Small intestine (tissue), 16 donors: ENCODE measurements at places on chromosomes 4 and X.
A peak's percentile ranks its signal among the peaks of the same experiment; 100 is the strongest.

DNA sequence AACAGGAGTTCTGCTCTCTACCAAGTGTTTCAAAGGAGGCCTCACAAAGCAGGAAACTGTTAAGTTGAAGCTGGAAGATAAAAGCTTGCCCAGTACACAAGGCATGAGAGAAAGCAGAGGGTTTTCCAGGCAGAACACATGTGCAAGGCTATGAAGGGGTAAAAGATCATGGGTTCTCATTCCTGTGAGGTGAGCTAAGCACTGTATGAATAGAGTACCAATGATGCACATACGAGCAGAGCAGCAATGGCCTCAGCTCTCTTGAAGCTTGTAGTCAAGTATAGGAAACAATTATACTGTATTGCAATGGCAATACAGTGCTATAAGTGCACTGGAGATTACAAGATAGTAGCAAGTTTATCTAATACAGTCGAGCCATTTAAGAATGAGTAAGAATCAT, 18.0 kb downstream of the TTC29 start:
- no peak for DNase-seq

GRCh38 chr4:158159718-158160094, 13.1 kb downstream of the GASK1B start:
- DNase-seq: no peak

DNA sequence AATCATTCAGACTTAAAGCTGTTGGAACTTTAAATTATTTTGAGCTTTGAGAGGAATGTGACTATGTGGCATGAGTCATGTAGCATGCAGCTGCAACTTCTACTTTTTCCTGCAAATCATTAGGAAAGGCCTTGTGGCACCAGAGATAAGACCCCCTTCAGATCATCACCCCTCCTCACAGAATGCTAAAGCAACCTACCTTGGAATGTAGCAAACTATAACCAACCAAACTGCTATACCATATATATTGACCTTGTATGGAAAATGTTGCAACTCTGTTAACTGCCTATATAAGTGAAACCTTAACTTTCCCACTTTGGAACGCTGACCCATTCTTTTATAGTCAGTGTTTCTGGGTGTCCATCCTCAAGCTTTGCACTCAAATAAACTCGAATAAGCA, 32.0 kb downstream of the ATXN3L start:
- peak; percentile 26 for DNase-seq

DNA sequence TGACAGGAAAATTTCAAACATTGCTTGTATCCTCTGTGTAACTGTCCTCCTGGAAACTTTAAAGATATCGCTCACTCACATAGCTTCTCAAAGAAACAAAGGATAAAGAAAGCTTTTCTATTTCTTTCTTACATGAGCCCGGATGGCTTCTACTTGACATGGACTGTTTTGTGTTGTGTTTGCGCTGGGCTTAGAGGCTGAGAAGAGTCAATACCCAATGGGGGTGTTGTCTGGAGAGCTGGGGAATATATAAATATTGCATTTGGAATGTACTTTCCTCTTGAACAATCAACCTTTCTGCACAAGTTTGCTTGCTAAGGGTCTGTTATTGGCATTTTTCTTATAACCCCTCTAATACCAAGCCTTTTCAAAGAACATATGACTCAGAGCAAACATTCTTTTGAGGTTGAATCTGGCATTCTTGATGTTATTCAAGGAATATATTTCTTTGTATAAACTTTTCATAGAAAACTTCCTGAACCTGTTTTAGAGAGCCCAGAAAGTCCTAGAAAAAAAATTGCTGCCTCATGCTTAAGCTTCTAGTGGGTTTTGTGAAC, 331.9 kb downstream of the PACRGL start:
- DNase-seq: no peak

- DNase-seq: no peak
Measured at GRCh38 chr4:69910016-69910782, 20.7 kb upstream of the CSN1S1 start.

DNA sequence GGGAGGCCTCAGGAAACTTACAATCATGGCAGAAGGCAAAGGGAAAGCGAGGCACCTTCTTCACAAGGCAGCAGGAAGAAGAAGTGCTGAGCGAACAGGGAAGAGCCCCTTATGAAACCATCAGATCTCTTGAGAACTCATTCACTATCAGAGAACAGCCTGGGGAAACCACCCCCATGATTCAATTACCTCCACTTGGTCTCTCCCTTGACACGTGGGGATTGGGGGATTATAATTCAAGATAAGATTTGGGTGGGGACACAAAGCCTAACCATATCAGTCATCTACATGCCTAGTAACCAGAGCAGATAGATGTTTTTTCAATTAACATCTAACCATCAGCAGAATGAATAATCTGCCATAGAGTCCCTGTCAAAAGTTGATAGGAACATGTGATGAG, 30.4 kb downstream of the FAM13A start:
- DNase-seq: no peak

DNA sequence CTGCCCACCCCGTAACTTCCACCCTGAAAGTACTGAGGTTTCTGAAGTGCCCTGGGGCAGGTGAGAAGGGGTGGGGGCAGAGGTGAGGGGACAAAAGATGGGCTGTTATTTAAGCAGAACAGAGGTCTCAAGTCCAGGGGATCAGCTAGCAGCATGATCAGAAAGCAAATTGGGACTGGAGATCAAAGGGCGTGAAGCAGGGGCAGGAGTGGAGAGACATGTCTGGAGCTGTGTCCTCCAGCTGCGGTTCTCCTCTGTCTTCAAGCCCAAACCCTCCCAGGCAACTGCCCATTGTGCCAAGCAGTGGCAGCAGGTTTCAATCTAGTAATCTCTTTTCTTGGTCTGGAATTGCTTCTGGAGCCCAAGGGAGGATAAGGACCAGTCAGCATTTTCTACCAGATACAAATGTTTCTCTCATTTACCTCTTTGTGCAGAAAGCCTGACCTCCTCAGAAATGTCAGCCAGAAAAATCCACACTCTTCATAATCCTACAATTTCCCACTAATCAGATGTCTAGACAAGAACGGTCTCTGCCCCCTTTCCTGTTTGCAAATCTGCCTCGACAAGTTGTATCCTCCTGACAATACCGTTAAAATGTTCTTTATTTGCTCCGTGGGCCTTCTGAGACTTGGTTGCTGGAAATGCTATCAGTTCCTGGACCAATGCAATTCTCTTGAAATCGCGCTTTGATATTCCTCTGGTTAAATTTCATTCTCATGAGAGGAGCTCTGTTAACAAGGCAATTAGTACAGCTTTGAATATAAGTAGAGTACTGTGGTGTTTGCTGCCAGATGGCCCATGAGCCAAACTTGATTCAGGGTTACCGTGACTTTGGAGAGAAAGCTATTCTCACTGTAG, 23.2 kb upstream of the RASL11B start:
- DNase-seq: no peak

DNA sequence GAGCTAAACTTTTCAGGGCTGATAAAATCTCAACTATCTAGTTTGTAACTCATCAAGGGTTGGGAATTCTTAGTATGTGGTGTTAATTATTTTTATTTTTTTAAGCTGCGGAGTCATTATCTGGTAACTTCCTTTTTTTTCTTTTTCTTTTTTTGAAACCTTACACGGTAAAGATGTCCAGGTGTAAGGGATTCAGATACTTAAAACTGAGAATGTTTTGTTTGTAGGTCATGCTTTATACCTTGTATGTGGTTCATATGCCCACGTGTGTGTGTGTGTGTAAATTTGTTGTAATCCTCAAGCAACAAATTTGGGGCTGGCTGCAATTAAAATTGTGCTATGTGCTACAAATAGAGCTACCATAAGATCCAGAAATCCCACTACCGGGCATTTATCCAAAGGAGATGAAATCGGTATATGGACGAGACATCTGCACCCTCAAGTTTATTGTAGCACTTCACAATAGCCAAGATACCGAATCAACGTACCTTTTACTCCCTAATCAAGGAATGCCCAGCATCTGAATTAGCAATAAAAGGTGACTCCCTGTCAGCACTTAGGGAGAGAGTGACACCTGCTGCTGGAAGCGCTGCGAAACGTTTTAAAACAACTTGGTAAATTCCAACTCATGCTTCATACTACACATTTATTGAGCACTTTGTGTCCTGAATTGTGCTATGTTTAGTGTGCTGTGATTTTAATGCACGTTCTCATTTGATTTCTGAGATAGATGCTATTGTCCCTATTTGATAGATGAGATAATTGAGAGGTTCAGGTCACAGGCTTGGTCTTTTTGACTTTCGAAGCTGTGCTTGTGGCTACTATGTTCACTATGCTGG, 16.1 kb downstream of the MSMO1 start:
- peak; percentile 42 for DNase-seq

DNA sequence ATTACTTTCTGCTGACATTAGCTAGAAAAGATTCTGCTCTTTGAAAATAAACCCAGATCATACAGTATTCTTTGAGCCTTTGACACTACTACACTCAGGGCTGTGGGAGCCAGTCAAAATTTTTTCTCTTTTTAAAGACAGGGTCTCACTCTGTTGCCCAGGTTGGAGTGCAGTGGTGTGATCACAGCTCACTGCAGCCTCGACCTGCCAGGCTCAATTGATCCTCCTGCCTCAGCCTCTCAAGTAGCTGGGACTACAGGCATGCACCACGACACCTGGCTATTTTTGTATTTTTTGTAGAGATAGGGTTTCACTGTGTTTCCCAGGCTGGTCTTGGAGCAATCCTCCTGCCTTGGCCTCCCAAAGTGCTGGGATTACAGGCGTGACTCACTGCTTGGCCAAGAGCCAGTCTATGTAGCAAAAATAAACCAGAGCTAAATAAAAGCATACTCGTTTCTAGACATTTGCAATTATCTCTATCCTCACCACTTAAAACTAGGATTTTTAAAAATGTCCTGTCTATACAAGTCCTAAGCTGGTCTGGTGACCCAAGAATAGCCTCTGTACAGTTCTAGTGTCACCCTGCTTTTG, 43.2 kb downstream of the AKAP4 start:
- peak; percentile 36 for DNase-seq

- peak; percentile 35 for DNase-seq
Measured at GRCh38 chrX:77788050-77788449, 2.0 kb upstream of the ATRX start.

- DNase-seq: no peak
Measured at GRCh38 chr4:186807808-186808629, 84.4 kb upstream of the FAT1 start.

GRCh38 chr4:107546638-107547037, 173.4 kb downstream of the PAPSS1 start:
- DNase-seq: no peak

DNA sequence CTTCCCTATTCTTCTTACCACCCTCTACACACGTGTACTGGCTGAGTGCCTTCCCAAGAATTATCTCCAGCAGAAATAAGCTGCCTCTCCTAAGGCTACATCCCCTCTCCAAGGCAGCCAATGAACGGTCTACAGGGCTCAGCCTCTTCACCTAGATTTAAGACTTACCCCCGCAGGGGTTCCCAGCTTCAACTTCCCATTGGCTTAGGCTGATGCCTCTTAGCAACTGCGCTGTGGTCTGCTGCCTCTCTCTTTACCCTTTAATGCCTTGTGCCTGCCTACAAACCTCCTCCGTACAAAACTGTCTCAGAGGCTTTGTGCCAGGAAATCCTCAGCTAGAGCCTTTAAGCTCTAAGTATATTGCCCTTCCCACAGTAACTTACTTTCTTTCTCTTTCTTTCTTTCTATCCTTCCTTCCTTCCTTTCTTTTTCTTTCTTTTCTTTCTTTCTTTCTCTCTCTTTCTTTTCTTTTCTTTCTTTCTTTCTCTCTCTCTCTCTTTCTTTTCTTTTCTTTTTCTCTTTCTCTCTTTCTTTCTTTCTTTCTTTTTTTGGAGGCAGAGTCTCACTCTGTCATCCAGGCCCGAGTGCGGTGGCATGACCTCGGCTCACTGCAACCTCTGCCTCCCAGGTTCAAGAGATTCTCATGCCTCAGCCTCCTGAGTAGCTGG, 15.1 kb upstream of the PIGA start:
- DNase-seq: no peak

DNA sequence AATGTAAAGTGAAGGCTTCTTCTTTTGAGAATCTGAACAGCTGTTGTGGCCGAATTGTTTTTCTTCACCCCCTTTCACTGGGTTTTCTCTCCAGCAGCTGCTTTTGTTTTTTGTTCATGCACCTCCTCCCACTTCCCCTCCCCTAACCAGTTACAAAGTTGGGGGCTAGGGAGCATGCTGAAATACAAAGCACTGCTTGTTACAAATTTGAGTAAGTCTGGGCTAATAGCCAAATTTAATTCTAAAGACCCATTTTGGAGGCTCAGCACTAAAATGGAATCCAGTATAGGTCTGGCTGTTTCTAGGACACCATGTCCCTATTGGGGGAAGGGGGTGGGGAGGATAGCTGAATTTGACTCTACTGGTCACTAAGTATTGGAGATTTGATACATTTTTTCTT, 89.2 kb upstream of the GPM6B start:
- DNase-seq: no peak

GRCh38 chrX:130155564-130155963, 10.1 kb downstream of the AIFM1 start:
- DNase-seq: peak; percentile 25

DNA sequence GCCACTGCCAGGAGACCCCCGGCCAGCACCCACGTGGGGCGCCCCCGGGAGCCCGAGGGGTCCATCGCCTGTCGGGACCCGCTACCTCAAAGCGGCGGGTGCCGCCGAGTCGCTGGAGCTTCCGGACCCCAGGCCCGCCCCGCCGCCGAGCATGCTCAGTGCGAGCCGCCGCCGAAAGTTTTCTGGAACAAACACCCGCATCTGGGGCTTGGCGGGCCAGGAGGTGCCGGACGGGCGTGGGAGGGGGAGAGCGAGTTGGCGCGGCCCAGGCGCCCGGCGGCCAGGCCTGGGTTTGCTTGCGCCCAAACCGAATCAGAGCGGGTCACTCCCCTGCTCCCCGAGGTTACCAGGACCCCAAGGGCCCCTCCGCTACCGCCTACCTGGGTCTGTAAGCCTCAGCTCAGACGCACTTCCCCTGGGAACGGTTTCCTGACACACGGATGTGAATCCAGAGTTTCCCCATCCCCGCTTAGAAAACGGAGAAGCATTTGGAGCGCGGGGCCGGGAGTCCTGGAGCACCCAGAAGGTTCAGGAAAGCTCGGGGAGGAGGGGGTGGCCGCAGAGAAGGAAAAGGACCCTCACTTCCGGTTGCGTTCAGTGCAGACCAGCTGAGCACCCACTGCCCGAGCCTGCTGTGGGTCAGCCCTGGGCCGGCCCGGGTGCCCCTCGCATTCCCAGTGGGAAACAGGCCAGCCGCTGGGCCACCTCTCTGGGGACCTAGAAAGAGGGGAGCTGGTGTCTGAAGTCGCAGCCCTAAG, at the start of gene EVC2:
Gene EVC2, minus strand, starts transcription at position 111 of the 758 bp plus-strand sequence. Its CDS starts 46 bp downstream, at position 65.
- DNase-seq: peak; percentile 28

- peak; percentile 15 for DNase-seq
Measured at GRCh38 chrX:81377329-81377728, 175.4 kb downstream of the SH3BGRL start.

- DNase-seq: no peak
Measured at GRCh38 chr4:6606465-6607235, 31.7 kb downstream of the MAN2B2 start.

- no peak for DNase-seq
Measured at GRCh38 chr4:60992037-60992436, 208.1 kb upstream of the ADGRL3 start.

- DNase-seq: no peak
Measured at GRCh38 chr4:140335076-140335475, 38.4 kb upstream of the SCOC start.
